ENCODE measurements at places on chromosomes 13 and 19.

DNA sequence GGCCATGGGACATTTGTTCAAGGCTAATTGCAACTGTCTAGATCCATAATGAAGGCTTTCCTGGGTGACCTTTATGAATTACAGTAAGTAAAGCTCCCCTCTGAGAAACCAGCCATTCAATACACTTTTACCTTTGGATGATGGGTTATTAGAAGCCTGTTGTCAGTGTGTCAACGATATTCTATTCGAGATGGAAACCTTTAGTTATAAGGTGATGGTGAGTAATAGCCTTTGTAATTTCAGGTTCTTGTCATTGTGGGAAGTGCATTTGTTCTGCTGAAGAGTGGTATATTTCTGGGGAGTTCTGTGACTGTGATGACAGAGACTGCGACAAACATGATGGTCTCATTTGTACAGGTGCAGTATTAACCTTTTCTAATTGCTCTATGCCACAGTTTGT lies 261.7 kb downstream of the ITGBL1 start:
- DNase-seq: no peak

DNA sequence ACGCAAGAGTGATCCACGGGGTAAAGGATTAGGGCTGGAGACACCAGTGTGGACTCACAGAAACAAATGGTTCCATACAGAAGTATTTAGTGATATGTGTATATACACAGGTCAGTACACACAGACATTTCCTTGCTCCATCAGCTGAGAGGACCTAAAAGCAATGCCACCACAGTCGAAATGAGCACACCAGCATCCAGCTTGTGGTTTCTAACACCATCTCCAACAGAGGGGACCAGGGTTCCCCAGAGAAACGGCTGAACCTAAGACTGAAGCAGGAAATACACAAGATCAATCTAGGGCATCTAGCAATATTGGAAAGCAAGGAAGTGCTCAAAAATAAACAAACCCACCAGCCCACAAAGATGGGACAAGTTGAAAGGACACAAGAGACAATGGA lies 7.6 kb downstream of the GGACT start:
- no peak for DNase-seq

DNA sequence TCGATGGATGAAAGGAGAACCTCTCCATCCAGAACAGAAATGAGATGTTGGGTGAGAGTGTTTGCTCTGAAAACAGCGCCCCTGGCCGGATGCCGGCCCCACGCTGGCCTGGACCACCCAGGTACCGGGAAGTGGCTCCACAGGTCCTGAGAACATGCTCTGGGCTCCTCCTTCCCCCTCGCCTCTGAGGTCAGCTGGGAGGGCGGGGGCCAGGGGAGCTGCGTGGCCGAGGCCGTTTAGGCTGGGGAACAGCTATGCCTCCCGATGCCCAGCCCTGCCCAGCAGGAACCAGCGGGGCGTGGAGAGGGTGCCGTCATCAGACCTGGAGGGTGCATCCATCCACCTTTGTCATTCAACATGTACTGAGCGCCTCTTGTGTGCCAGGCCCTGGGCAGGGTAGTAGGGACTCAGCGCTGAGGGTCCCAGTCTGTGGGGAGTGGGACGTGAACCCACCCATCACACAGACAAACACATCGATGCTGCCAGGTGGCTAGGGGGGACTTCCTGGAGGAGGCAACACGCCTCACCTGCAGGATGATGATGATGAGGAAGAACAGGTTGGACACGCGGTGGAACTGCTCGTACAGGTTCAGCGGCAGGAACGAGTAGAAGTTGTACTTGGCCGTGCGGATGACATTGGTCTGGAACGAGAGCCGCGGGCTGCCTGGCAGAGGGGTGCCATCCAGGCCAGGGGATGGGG lies 4.2 kb downstream of the ATP8B3 start:
- no peak for DNase-seq

DNA sequence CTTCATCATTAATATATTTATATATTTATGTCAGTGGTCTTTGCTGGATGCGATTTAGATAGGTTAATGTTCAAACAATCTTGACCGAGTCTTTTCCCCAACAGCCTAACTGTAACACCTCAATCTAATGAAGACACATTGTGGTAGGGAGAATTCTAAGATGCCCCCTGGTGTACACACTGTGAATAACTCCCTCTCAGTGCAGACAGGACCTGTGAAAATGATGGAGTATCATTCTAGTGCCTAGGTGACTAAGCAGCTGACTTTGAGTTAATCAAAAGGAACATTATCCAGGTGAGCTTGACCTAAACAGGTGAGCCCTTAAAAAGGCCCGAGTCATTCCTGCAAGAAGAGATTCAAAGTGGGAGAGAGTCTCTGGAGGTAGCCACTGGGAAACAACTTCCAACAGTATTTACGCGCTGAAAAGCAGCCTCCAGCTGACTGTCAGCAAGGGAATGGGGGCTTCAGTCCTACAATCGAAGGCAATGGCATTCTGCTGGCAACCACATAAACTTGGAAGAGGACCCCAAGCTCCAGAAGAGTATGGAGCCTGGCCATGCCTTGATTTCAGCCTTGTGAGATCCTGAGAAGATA lies 28.0 kb upstream of the KBTBD7 start:
- DNase-seq: peak; percentile 75

- DNase-seq: no peak
Measured at GRCh38 chr19:46495786-46496099, at the start of gene PNMA8B. TSS of gene PNMA8B (minus strand) at chr19:46495867. CDS start at chr19:46495465, 402 bp downstream.

DNA sequence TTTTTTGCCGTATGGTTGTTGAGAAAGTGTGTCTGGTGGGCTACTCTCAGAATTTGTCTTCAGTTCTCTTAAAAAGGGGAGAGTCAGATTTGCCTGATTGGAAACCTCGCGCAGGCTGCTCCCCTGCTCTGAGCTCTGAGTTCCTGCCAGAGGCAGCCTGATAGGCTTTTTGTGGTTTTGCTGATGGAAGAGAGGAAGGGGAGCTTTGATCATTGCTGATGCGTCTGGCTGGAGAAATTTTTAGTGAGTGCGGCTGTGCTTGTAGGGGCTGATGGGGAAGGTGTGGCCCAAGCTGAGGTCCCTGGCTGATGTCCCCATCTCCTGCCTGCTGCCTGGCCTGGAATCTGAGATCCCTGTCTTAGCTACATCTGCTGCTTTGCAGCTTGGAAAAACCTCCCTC lies 2.8 kb downstream of the CHST8 start:
- no peak for DNase-seq

- DNase-seq: no peak
Measured at GRCh38 chr19:57872450-57872849, 16.4 kb downstream of the ZNF814 start.

DNA sequence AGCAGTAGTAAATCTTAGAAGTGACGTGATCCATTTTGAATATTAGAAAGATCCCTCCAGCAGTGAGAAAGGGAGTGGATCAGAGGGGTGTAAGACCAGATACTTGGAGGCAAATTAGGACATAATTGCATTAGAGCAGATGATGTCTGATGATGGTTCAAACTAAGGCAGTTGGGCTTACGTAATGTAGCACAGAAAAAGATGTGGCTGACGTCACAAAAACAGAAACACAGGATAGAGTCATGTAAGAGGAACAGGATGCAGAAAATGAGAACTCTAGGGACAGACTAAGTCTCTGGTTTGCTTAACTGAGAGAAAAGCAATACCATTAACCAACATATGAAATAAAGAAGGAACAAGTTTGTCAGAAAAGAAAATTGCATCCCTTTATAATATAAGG lies 392.5 kb upstream of the DACH1 start:
- DNase-seq: no peak

GRCh38 chr13:37039896-37040295 lies 19.6 kb downstream of the SUPT20H start:
- DNase-seq: no peak

- DNase-seq: no peak
Measured at GRCh38 chr13:113775451-113776145, 16.6 kb downstream of the TMEM255B start.

- DNase-seq: peak; percentile 92
Measured at GRCh38 chr13:73248711-73249580, 190.1 kb downstream of the KLF5 start.

DNA sequence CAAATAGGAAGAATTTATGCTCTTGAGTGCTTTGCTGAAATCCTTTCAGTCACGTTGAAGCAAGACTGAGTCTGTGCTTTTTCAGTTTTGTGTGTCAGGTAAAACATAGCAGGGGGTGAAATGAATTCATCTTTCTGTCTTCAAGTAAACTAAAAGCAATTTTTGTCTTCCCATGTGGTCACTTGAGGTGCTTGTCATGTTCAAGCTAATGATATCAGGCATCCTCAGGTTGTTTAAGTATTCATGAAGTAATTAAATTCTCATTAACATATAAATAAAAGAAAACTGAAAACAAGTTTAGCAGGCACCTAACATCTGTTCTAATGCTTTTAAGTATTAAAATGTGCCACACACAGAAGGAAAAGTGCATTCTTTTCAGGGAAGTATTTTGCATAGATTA lies 2701.3 kb downstream of the PCDH9 start:
- no peak for DNase-seq

GRCh38 chr13:21402586-21403307 lies 56.4 kb downstream of the ZDHHC20 start:
- DNase-seq: peak; percentile 22

DNA sequence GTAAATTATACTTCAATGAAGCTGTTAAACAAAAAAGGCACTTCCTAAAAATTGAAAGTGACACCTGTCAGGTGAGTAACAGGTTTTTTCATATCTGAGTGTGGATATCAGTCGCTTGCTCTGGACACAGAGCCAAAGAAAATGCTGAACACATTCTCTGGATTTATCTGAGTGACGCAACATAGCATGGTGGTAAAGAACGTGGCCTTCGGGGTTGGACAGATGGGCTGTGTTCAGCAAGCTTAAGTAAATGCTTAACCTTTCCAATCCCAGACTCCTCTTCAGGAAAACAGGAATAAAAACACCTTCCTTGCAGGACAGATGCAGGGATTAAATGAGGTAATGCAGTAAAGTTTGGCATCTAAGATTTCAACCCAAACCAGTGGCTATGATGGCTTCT lies 132.0 kb downstream of the FOXO1 start:
- peak; percentile 35 for DNase-seq

DNA sequence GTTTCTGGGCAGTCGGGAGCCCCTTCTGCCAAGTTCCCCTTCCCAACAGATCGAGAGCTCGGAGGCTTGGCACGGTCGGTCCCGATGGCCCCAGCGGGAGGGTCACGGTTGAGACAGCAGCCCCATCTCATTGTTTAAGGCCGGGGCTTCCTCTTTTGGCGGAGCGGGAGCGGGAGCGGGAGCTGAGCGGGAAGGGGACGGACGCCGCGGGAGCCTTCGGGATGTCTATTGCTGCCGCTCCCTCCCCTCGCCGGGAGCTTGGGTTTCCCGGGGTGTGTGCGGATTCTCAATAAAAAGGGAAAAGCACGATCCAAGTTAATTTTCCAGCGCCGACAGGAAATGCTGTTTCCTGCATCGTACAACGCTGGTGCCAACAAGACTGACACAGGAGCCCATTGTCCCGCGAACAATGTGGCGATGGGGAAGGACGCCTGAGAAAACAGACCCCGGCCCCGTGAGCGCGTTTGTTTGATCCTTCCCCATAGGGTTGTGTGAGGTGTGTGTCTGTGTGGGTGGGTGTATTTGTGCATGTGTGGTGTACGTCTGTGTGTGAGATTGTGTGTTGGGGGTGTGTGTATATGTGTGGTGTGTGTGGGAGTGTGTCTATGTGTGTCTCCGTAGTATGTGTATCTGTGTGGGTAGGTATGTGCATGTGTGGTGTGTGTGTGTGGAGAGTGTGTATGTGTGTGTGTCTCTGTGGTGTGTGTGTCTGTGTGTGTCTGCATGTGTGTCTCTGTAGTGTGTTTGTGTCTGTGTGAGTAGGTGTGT lies 36.3 kb upstream of the FLT1 start:
- peak; percentile 30 for DNase-seq

GRCh38 chr13:28346154-28346553 lies 148.8 kb downstream of the FLT1 start:
- no peak for DNase-seq

- DNase-seq: no peak
Measured at GRCh38 chr19:3411636-3412035, 45.3 kb downstream of the NFIC start.

GRCh38 chr13:44389060-44389666 lies 15.5 kb downstream of the SERP2 start:
- no peak for DNase-seq

DNA sequence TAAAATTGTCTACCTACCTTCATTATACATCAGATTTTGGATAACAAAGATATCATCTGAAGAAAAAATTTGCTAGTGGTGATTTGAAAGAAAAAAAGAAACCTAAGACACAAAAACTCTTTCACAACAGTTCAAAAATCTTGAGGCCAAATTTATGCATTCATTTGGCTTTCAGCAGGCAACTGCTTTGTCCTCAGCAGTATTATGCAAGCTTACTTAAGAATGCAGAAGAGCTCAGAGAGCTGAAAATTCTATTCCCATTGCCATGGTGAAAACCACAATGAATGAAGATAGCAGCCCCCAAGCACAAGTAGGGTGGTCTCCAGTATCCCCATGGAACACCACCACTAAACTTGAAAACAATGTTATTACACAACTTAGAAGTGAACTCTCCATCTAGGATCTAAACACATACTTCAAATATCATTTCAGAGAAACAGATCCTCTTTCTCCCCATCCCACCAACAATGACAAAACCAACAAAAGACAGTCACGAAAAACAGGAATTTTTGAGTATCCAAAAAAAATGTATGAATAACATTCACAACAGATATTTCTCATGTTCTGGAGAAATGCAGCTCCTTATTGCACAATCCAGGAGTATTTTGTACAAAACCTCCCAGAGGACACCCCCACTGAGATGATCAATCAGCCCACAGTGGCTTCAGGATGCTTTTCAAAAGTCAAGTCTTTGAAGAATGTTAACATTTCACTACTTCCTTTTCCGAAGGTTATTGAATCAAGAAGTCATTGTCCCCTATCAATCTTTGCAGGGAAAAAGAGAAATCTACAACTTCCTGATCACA lies 192.7 kb downstream of the LHFPL6 start:
- DNase-seq: peak; percentile 5

DNA sequence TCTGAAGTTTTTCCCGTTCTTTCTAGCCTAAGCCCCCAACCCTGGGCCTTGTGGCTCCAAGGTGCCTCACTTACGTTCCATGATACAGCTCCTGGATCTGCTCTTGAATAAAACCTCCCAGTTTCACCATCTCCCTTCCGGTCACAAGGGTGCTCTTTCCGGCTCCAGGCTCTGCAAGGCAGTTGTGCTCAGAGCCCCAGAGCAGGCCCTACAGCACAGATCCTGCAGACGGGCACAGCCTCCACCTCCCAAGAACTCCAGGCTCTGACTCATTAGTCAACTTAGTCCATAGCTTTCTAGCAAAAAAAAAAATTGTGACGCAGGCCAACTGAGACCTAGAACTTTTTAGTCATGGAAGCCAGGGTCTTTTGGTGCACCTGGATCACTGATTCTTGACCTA lies 33.9 kb upstream of the SLC7A10 start:
- DNase-seq: no peak

- DNase-seq: no peak
Measured at GRCh38 chr19:35037716-35038622, 3.6 kb upstream of the HPN start.
